GM18507 (cell line): ENCODE measurements at places on chromosomes 4 and X.
A peak's percentile ranks its signal among the peaks of the same experiment; 100 is the strongest.

GRCh38 chr4:128286474-128287058 lies 1.0 kb downstream of the PGRMC2 start:
- DNase-seq: peak; percentile 11

GRCh38 chrX:74251006-74251930 lies 52.7 kb upstream of the ZCCHC13 start:
- DNase-seq: no peak

GRCh38 chr4:157004279-157005161 lies 32.9 kb upstream of the PDGFC start:
- DNase-seq: no peak

DNA sequence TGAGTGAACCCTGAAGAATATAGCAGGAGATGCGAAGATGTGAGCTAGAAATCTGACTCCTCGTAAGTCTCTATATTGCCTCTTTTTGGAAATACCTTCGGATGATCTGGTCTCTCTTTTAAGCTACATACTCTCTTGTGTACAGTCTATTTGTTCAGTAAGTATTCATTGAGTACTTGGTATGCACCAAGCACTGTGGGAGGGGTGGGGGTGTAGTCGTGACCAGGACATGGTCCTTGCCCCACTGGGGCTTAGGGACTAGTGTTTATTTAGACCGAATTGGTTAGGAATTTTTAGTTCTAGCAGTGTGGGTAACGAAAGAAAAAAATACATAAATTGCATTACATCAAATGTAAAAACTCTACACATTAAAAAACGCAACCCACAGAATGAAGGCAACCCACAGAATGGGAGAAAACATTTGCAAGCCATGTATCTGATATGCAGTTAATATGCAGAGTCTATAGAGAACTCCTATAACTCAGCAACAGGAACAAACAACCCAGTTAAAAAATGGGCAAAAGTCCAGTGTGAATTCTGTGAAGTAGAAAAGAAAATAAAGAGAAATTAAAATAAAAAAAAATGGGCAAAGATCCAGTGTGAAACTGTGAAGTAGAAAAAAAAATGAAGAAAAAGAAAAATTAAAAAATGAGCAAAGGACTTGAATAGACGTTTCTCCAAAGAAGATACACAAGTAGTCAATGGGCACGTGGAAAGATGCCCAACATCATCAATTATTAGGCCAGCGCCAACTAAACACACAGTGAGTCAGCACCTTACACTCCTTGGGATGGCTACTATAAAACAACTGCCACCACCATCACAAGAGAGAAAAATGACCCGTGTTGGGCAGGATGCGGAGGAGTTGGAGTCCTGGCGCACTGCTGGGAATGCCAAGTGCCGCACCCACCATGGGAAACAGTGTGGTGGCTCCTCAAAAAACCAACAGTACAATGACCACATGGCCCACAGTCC lies 43.8 kb downstream of the RGS12 start:
- DNase-seq: no peak

GRCh38 chrX:129980540-129981199 lies 1.8 kb upstream of the BCORL1 start:
- no peak for DNase-seq

DNA sequence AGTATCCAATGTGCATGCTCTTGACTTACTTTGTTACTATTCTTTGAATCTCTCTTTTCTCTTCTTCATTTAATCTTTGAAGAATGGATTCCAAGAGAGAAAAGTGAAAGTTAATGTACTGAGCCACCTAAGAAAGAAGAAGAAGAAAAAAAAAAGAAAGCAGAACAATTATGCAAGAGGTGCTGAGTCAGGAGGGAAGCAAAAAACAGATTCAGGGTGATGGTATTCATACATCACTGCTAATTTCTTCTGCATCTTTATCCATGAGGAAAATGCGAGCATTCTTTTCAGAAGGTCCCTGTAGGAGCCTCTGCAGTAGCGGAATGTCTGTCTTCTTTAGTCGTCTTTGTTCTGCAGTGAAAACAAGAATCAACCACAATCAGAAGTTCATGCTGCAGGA lies 43.9 kb downstream of the RASSF6 start:
- no peak for DNase-seq

DNA sequence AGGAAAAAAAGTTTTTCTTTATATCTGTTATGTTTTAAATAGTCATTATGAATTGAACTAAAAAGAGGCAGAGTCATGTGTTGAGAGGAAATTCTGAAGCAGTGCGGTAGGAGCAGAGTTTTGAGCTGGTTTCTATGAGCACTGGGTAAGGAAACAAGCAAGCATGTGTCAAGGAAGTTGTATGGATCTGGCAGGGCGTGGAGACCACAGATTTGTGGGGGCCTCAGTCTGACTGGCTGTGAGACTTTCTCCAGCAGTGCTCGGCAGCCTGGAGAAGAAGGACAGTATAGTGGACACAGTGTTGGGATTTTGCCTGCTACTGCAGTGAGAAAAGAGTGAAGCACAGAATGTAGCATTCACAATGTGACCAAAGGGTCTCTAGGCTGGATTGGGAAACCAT lies 399.1 kb downstream of the INPP4B start:
- no peak for DNase-seq

GRCh38 chr4:175639346-175639745 lies 172.7 kb downstream of the GPM6A start:
- no peak for DNase-seq

DNA sequence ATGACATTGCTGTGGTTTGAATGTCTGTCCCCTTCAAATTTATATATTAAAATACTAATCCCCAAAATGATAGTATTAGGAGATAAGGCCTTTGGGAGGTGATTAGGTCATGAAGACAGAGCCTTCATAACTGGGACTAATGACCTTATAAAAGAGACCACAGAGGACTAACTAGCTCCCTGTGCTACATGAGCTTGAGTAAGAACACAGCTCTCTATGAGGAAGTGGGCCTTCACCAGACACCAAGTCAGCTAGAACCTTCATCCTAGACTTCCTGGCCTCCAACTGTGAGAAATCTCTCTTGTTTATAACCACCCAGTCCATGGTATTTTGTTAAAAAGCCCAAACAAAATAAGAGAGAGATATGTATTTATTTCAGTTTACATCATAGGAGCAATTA lies 242.2 kb upstream of the CTSO start:
- peak; percentile 4 for DNase-seq

DNA sequence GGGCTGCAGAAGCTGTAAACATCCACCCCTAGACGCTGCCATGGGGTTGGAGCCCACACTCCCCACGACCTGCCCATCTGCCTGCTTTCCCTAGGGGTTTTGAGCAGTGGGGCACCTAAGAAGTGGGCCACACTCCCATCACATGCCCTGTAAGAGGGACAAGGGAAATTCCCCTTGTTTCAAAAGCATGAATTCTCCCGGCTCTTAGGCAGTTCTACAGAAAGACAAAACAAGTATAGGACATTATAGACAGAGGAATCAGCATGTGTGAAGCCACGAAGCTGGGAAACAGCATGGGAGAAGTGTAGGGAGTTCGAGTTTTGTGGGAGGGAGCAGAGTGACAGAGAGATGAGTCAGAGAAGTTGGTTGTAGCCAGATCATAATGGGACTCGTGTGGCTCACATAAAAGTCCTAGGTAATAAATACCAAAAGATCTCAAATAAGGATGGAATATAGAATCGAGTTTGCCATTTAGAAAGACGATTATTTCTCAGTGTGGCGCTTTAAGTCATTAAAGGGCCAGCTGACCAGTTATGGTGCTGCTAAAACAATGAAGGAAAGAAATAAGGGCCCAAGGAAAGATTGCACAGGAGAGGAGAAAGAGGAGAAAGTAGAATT lies 23.9 kb downstream of the APOO start:
- DNase-seq: no peak

- DNase-seq: no peak
Observed at GRCh38 chrX:56314334-56314733, 82.2 kb downstream of the KLF8 start.

DNA sequence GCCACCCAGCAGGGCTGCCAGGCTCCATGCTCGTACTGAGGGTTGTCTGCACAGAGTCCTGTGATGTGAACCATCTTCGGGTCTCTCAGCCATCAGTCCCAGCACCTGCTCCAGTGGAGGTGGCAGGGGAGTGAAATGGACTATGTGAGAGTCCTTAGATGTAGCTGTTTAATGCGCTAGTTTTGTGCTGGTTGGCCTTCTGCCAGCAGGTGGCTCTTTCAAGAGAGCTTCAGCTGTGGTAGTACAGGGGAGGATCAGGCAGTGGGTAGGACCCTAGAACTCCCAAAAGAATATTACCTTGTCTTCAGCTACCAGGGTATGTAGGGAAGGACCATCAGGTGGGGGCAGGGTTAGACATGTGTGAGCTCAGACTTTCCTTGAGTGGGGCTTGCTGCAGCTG lies 1066.0 kb downstream of the GLUD2 start:
- DNase-seq: no peak

DNA sequence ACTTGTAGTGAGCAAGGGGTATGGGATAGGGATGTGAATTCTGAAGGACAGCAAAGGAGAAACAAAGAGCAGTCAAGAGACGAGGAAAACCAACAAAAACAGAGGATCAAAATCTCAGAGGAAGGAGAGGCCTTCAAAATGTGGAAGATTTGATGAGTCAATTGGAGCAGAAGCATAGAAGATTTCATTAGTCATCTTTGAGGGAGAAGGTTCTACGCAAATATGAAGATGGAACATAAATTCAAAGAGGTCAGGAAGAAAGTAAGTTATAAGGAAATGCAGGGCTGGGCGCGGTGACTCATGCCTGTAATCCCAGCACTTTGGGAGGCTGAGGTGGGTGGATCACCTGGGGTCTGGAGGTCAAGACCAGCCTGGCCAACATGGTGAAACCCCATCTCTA lies 35.4 kb downstream of the MID2 start:
- DNase-seq: no peak

GRCh38 chr4:25160714-25161592 lies 704 bp upstream of the SEPSECS start:
- no peak for DNase-seq

DNA sequence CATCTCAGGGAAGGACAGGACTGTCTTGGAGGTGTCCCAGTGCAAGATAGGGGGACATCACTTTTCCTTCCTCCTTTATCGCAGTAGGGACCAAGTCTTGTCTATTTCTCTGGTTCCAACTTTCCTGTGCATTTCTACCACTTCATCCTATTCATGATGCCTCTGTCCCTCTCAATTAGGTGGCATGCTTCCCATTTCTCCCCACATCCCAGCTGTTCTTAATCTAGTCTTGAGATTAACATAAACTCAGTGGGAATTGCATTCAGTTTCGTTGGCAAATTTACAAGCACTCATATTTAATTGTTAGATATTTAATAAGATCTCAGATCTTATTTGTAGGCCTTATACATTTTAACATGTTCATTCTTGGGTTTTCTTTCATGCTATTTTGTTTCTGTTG lies 15.7 kb upstream of the ODAM start:
- no peak for DNase-seq

DNA sequence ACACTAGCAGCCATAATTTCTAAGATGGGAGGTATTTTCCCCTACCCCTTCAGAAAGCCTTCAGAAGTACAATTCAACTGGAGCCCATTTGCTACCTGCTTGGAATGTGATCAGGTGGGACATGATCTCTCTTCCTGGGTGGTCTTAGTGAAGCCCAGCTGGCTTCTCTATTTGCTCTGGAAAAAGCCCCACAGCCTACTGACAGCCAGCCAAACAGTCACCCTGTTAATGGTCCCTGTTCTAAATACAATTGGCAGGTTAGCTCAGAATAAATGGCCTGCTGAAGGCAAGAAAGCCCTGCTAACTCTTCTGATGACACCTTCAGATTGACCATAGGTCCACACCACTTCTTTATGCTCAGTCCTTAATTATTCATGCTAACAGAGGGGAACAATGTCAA lies 39.9 kb downstream of the HS6ST2 start:
- no peak for DNase-seq

DNA sequence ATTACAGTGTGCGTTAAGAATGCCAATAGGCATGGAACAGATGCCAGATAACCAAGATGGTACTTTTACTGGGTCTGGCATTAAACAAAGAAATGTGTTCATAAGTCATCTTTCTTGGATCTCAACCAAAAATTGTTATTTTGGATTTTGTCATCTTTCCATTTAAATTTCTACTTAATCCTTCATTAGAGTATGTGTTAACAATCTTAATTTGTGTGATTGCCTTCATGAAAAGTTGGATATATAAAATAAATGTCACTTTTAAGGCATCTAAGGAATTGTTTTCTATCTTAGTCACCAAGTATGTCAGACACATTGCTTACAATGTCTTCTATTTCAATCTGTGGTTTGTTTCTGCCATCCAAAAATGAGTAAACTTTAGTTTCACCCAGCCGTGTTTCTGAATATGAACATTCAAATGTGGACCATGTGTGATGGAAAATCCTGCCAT lies 87.5 kb downstream of the PALLD start:
- DNase-seq: no peak

DNA sequence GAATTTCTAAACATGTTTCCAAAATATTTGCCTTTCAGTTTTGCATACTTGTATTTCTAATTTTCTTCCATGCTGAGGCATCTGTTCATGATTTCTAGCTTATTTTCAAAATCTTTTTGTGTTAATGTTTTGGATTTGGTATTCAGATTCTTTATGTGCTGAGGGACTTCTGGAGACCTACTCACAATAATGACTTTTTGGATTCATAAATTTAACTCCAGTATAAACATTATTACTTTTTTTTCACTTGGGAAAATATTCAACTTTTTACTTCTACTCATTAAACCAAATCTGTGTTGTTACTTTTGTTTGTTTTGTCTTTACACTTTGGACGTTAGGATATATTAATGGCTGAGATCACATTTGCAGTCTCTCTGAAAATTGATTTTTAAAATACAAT lies 183.7 kb downstream of the TENM3 start:
- DNase-seq: no peak

DNA sequence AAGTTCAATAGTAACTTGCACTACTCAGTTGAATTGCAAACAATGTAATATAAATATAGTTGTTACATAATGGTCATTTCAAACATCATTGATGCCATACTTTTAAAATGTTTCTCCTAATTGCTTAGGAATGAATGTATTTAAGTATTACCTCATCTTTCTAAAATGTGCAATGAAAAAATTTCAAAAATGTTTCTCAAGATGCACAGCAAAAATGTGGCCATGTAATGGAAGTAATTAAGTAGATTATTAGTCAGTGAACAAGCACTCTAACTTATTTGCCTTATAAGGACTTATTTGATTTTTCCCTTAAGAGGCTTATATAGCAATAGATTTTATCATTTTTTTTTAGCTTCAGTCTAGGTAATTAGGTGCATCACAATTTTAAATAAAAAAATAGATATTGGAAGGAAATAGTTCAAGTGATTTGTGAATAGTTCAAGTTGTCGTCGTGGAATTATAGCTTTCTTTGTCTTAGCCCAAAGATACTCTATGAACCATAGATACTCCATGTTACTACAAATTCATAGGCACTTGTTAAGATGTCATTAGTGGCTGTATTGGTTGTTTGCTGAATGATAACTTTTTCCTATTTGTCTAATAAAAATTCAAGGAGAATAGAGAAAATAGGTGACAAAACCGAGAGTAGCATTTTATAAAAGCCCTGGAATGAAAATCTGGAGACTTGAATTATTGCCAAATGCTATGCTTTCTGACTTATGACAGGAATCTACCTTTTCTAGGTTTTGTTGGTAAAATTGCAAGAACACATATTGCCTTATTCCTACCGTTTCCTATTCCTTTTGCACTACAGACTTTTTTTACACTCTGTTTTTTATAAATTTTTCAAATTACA lies 118.5 kb downstream of the TLL1 start:
- no peak for DNase-seq

- DNase-seq: no peak
Observed at GRCh38 chrX:78327370-78328086, at the start of gene CYSLTR1. CYSLTR1 (minus strand) TSS chrX:78327611; CDS start chrX:78273746, 53,865 bp downstream.

- DNase-seq: no peak
Observed at GRCh38 chrX:1239681-1240142, 27.3 kb upstream of the CRLF2 start.

GRCh38 chr4:109079731-109080130 lies 222.7 kb downstream of the COL25A1 start:
- no peak for DNase-seq
